Effector memory CD8-positive, alpha-beta T cell (primary cell): ENCODE measurements at places on chromosomes 2 and 18.

- peak; percentile 43 for DNase-seq
These were observed 183.4 kb downstream of the MYO3B start for GRCh38 chr2:170361090-170361936.

DNA sequence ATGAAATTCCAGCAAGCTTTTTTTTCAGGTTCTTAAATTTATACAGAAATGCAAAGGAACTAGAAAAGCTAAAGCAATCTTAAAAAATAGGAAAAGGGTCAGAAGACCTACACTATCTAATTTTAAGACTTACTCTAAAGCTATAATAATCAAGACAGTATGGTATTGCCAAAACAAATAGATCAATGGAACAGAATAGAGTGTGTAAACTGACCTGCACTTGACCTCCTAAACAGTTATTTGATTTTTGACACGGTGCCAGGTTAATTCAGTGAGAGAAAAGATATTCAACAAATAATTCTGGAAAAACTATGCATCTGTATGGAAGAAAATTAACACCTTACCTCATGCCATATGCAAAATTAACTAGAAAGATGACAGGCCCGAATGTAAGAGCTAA is 73.6 kb downstream of the OLA1 start:
- no peak for DNase-seq

DNA sequence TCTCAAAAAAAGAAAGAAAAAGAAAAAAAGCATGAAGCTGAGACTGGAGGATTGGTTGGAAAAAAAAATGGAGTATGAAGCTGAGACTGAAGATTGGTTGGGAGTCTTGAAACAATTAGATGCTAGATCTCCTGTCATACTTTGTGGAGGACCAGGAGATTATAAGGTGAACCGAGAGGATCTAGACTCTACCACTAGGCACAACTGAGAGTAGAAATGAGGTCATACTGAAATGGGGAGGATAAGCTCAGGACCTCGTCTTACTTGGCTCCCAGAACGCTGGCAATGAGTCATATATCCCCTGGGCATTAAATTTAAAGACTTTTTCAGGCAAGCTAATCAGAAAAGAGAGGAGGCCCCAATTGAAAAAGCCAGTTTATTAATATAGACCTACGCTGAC is 3.3 kb upstream of the ORC2 start:
- DNase-seq: no peak

- no peak for DNase-seq
These were observed 667.6 kb upstream of the SLC8A1 start for GRCh38 chr2:41119489-41119888.

- DNase-seq: peak; percentile 54
These were observed 67.0 kb downstream of the CHRNA1 start for GRCh38 chr2:174697255-174697654.

GRCh38 chr2:134714228-134714627 is 4.6 kb downstream of the TMEM163 start:
- DNase-seq: no peak
